ENCODE measurements at places on chromosomes 1 and 21. TPM values are rescaled to one million over a fixed set of nuclear protein-coding genes. Genes with fewer than 3 reads are reported as not detected.

- no peak overlapping the region for H3K4me3 ChIP-seq
- H3K36me3 ChIP-seq: no peaks in the 10 kb centered on the region
- DNase-seq: no peak
- no peak overlapping the region for H3K27ac ChIP-seq
- H3K4me1 ChIP-seq: no peaks in the 10 kb centered on the region
These were observed 151.4 kb downstream of the AMY1C start for GRCh38 chr1:103901072-103901471.

The PPFIA4 gene
- 14.9 TPM for total RNA-seq

The NECTIN4 gene
- not detected for total RNA-seq

GRCh38 chr1:183571678-183572268, 18.5 kb downstream of the NCF2 start:
- DNase-seq: no peak
- peaks cover 16% of the 10 kb centered on the region for H3K36me3 ChIP-seq
- no peak overlapping the region for H3K4me3 ChIP-seq
- H3K27me3 ChIP-seq: no peaks in the 10 kb centered on the region
- no peak overlapping the region for H3K27ac ChIP-seq

The TMCO4 gene
- total RNA-seq: 15.1 TPM

DNA sequence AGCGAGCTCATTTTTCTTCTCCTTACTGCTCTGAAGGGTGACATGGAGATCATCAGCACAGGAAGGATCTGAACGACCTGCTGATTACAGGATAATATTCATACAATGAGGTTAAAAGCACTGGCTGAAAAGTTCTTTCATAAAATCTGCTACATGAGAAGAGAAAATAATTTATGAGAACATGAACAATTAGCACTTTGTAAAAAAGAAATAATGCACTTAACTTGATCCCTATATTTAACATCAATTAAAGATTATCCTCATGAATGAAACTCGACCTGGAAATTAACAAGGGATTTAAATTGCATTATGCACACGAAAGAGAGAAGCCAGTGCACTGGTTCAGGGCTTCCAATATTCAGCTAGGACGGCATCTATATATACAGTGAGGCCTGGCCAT, 46.6 kb downstream of the RRAGC start:
- no peaks in the 10 kb centered on the region for H3K36me3 ChIP-seq
- H3K4me3 ChIP-seq: no peak overlapping the region
- no peak overlapping the region for H3K27ac ChIP-seq
- peaks cover 50% of the 10 kb centered on the region for H3K27me3 ChIP-seq
- peaks cover 8% of the 10 kb centered on the region for H3K4me1 ChIP-seq

DNA sequence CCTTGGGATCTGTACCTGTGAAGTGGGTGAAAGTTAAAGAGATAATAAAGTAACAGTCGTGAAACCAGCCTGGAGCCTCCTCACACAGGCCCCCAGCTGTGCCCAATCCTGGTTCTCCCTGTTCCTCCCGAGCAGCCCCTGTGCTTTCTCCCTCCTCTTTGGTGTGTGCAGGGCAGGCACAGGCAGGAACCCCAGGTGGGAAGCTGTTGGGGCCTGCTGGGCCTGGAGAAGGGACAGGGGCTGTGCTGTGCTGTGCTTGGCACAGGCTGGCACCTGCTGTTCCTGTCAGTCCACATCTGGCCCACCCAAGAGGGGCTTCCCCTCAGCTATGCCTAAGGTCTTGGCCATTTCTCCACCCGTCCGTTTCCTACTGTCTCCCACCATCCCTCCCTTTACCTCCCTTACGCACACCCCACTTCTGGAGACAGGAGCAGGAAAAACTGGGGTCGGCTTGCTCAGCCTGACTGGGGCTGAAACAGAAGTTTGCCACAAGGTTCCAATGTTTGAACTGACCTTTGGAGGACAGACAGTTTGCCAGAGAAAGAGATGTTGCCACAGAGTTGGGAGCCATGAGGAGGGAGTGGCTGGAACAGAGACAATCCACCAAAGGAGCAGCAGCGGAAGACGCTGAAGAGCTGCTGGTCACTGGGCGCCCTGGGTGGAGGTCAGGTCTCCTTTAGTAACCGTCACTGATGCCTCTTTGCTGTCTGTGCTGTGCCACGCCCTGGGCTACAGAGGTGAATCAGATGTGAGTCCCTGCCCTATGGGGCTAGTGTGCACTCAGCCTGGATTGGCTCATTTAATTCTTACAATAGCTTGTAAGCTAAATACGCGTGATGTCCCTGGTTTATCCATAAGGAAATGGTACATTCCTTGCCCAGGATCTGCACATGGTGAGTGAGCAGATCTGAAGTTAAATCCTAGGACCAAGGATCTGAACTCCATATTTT, 18.8 kb upstream of the ARTN start:
- no peak for DNase-seq
- H3K36me3 ChIP-seq: no peaks in the 10 kb centered on the region
- H3K4me1 ChIP-seq: peaks cover 7% of the 10 kb centered on the region
- H3K27ac ChIP-seq: no peak overlapping the region
- H3K4me3 ChIP-seq: no peak overlapping the region
- H3K27me3 ChIP-seq: no peaks in the 10 kb centered on the region

The IQGAP3 gene
- 10.3 TPM for total RNA-seq

The TSTD1 gene
- total RNA-seq: 43.3 TPM

The FAF1 gene
- 58.8 TPM for total RNA-seq

GRCh38 chr1:26320896-26321295, 3.1 kb downstream of the CD52 start:
- peak overlapping the region; percentile 87 for H3K4me3 ChIP-seq
- peaks cover 61% of the 10 kb centered on the region for H3K4me1 ChIP-seq

Measured in activated T-helper 1 cell treated with anti-CD3 and anti-CD28 coated beads, Interleukin-12 subunit alpha, Interleukin-12 subunit beta, Interleukin-2, Interleukin-4 antibody, amounts not matched to agents 30 ng/mL and 10 ng/mL and 1 ng/mL, durations not matched to agents 14 hours and 24 hours and 36 hours (primary cell).